ENCODE measurements at places on chromosomes 6 and 20.

DNA sequence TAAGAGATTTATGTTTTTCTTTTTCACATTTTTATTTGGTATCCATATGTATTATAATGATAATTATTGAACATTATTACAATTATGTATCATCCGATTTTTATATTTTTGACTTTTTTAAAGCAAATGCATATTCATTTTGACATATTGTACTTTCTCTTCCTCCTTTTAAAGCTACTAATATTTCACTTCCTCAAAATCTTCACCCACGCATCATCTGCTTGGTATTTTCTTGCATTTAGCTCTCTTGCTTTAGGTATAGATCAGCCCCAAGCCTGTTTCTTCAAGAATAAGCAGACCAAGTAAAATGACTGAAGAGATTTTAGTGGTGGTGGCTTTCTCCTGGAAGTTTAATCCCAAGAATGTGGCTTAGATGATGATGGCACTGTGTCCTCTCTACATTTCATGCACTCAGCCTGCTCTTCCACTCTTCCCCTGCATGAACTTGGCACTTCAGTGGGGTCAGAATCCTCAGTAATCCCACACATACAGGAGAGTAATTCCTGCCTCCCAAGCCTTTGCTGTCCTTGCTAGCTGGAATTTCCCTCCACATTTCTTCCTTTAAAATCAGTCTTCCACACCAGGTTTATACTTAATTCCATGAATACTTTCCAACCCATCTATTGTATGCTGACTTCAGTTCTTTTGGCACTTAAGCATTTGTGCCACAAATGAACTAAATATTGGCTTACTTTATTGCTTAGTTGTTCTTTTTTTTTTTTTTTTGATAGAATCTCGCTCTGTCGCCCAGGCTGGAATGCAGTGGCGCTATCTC is 8.2 kb downstream of the NCOA7 start:
- DNase-seq, result peak; percentile 55

GRCh38 chr6:161057103-161058091 is 65.8 kb downstream of the MAP3K4 start:
- DNase-seq, result no peak

DNA sequence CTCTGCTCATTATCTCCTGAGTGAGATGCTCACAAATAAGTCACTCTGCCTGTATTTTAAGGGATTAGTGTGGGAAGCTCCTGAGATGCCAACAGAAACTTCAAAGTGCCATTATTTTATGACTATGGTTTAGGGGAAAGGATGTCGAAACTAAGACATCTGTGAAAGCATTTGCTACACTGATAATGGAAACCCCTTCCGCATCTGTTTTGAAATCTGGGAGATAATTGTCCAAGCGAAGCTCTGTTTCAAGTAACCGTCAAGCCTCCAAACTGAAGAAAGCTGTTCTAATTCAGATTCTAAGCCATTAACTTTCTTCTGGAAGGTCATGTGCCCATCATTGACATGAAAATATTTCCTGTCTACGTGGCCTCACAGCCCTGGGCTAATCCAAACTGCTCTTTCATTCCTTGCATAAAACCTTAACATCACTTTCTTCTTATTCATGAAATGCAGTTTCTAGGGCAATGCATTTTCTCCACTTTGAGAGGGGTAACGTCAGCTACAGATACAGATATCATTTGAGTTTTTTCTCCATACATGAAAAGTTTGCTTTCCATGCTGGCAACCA is 932.0 kb downstream of the C6orf118 start:
- no peak for DNase-seq

GRCh38 chr6:49555951-49556350 is 5.5 kb downstream of the C6orf141 start:
- DNase-seq, result no peak

DNA sequence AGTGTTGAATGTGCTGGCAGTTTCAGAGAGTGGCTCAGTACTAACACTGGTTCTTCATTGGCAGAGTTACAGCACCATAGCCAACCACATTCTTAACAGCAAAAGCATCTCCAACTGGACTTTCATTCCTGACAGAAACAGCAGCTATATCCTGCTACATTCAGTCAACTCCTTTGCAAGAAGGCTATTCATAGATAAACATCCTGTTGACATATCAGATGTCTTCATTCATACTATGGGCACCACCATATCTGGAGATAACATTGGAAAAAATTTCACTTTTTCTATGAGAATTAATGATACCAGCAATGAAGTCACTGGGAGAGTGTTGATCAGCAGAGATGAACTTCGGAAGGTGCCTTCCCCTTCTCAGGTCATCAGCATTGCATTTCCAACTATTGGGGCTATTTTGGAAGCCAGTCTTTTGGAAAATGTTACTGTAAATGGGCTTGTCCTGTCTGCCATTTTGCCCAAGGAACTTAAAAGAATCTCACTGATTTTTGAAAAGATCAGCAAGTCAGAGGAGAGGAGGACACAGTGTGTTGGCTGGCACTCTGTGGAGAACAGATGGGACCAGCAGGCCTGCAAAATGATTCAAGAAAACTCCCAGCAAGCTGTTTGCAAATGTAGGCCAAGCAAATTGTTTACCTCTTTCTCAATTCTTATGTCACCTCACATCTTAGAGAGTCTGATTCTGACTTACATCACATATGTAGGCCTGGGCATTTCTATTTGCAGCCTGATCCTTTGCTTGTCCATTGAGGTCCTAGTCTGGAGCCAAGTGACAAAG is 17.0 kb upstream of the ADGRF4 start:
- DNase-seq, result no peak

- DNase-seq, result no peak
Measured at GRCh38 chr20:17895641-17896171, 72.9 kb downstream of the SNX5 start.

DNA sequence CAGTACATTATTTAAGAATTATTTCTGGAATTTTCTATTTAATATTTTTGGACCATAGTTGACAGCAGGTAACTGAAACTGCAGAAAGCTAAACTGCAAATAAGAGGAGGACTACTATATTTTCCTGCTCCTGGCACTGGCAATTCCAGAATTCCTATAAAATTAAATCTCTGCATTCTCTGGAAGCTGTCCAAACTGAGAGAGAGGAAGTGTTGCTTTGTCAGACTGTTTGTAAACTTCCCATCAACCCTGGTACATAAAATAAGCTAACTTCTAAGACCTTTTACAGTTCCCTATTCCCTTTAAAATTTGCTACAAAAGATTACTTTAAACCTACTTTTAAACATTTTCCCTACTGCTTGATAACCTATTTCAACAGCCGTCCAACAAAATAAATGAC is 196.1 kb upstream of the RUNX2 start:
- no peak for DNase-seq

DNA sequence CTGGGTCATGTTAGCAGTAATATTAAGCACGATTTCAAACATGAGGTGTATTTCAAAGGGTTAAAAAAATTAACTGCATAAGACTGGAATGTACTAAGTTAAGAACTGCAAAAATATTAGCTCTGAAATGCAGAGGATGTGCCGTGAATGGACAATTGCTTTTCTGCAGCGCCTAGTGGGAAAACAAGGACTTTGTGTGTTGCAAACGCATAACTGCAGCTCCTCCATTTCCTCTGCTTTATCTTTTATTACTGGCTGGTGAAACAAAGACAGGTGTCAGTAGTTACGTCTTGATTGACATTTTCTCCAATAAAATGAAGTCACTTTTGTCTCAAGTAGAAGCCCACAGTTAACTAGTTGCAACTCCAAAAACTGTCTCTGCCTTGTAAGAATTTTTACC is 1.7 kb downstream of the PDE7B start:
- DNase-seq, result no peak

DNA sequence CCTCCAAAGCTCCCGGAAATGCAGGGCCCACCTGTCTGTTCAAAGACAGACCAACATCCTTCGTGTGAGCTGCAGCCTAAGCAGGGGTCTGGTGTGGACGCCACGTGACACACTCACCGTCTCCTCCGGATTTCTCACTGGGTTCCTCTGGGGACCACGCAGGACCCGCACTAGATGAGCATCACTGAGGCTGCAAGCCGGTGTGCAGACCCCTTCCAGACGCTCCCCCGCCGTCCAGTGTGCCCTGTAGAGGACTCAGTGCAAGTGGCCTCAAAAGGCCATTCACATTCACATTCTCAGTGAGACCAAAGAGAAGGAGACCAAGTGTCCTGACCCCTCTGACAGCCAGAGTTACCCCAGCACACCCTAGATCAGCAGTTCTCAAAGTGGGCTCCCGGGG is 91.2 kb upstream of the QKI start:
- no peak for DNase-seq

DNA sequence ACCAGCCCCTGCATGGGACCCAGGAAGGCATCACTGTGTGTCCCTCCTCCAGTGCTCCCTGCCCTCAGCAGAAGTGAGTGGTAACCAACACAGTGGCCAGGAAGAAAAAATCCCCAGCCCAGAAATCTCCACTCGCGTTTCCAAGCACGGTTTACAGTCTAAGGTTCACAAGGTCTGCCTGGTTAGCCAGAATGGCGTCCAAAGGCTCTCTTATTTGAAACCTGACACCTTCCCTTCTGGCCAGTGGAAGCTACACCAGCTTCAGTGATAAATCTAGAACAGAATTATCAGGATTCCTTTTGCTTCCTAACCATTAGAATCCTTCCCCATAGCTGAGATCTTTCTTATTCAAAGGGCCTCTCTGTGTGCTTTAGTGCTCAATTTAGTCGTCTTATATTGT is 9.2 kb downstream of the LY86 start:
- no peak for DNase-seq

- no peak for DNase-seq
Measured at GRCh38 chr20:64005394-64005793, 24.5 kb downstream of the PRPF6 start.

DNA sequence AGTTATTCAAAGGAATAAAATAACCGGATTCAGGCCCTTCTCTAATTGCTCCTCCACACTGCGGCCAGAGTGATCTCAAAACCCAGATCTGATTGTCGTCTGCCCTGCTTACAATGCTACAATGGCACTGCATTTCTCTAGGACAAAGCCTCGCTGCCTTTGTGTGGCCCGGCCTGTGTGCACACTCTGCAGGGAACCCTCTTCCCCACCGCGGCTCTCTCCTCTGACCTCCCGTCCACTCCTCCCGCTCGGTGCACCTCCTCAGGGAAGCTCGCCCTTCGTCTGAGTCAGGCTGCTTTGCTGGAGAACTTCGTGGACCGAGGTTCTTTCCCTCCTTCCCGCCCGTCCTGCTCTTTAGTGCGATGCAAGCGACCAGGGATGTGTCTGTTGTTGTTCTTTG is 101.6 kb upstream of the SNX9 start:
- DNase-seq, result no peak

DNA sequence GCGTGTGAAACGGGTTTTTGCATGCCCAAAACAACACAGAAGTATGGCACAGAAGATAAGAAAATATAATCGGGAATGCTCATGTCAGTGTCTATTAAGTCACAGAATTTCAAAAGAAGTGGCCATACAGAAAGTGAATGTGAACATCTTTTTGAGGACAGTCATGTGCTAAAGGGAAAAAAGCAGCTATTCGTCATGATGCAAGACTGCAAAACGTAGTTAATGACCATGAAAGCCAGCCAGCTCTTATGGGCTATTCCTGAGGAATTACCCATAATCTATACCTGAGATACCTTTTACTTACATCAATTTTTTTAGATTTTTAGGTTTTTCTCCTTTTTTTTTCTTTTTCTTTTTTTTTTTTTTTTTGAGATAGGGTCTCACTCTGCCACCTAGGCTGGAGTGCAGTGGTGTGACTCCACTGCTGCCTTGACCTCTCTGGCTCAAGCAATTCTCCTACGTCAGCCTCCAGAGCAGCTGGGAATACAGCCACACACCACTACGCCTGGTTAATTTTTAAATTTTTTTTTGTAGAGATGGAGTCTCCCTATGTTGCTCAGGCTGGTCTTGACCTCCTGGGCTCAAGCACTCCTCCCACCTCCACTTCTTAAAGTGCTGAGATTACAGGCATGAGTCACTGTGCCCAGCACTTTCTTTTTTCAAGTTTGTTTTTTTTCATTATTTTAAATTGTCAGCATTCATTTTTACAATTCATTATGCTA is 18.1 kb upstream of the ZBP1 start:
- no peak for DNase-seq

DNA sequence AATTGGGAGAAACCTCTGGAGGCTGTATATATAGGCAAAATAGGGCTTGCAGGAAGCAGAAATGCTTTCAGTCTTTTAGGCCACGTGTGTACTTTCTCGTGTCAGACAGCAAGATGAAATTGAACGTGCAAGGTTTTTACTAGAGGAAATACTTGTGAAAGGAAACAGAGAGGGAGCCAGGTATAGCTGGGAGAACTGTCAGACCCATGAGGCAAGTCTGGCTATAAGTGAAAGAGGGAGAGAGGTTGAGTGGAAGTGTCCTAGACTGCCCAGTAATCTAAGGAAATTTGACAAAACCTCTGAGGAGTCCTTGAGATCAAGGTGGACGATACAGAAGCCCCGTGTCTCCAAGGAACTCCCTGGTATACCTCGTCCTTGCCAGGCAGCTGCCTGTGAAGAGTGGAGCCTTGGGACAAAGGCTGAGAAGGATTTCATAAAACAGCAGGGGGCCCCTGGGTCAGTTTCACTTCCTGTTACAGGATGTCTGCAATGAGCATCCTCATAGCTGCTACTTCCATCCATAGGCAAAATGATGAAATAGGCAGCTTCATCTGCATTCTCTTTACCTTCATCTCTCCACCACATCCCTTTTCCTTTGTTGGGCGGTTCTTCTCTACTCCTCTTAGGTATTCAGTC is 114.4 kb upstream of the MAP3K7 start:
- DNase-seq, result peak; percentile 22

- DNase-seq, result no peak
Measured at GRCh38 chr6:141552031-141552430, 580.7 kb upstream of the GJE1 start.
